ENCODE measurements at places on chromosomes 13 and 19. TPM values are rescaled to one million over a fixed set of nuclear protein-coding genes. Genes with fewer than 3 reads are reported as not detected.

The KIR2DL1 gene
- total RNA-seq: not detected

DNA sequence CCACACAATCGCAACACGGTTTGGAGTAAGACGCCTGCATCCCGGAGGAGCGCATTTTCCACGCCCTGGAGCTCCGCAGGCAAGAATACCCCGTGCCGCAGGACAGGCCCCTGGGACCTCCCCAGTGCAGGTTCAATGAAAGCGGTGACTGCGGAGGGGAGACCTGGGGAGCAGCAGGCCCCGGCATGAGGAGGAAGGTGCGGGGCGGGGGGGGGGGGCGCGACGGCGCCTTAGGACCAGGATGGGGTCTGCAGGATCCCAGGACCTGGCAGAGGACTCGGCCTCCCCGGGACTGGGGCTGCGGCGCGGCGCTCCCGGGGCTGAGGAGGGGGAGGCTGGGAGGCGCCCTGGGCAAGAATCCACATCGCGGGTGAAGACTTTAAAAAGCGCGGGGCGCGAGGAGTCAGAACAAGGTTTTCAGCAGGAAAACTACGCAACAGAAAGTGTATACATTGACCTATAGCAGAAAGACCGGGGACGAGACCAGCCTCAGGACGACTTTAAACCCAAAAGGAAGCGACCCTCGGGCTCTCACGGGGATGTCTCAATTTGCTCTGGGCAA, 432 bp downstream of the ZNF611 start:
- DNase-seq: peak; percentile 13

The C19orf81 gene
- not detected for total RNA-seq

GRCh38 chr13:21014139-21014501, 47.3 kb downstream of the LATS2 start:
- DNase-seq: no peak

The B3GNT8 gene
- total RNA-seq: 3.9 TPM

The ZNF536 gene
- total RNA-seq: 8.3 TPM

The TPRX2 gene
- not detected for total RNA-seq

- no peak for DNase-seq
Observed at GRCh38 chr19:13926715-13927114, 11.5 kb downstream of the PODNL1 start.

DNA sequence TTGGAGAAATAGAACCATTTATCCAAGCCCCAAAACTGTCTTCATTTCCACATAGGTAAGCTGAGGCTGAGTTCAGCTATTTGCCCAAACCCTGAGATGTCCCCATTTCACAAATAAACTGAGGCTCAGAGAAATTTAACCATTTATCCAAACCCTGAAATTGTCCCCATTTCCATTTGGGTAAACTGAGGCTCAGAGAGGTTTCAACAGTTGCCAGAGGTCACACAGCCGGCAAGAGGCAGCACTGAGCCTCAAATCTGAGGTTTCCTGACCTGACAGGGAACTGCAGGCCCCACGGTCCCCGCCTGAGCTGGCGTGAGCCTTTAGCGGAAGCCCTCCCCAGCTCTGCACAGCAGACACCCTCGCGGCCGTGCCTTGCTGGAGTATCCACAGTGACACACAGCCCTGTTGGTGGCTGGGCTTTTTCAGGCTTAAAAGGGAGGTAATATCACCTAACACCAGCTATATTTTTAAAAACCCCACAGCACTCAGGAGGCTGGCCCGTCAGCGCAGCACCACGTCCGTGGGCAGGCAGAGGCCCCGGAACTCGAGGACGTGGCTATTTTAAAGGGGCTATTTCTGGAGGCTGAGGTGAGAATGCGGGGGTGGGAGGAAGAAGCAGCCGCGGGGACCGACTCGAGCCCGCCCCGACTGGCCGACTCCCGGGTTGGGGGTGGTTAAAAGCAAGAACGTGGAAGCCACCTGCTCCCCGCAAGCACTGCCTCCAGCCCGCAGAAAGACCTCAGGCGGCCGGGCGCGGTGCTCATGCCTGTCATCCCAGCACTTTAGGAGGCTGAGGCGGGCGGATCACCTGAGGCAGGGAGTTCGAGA, 18.5 kb downstream of the PTPRS start:
- DNase-seq: peak; percentile 37

- peak; percentile 67 for DNase-seq
Observed at GRCh38 chr13:45280751-45281634, 60.0 kb downstream of the TPT1 start.

DNA sequence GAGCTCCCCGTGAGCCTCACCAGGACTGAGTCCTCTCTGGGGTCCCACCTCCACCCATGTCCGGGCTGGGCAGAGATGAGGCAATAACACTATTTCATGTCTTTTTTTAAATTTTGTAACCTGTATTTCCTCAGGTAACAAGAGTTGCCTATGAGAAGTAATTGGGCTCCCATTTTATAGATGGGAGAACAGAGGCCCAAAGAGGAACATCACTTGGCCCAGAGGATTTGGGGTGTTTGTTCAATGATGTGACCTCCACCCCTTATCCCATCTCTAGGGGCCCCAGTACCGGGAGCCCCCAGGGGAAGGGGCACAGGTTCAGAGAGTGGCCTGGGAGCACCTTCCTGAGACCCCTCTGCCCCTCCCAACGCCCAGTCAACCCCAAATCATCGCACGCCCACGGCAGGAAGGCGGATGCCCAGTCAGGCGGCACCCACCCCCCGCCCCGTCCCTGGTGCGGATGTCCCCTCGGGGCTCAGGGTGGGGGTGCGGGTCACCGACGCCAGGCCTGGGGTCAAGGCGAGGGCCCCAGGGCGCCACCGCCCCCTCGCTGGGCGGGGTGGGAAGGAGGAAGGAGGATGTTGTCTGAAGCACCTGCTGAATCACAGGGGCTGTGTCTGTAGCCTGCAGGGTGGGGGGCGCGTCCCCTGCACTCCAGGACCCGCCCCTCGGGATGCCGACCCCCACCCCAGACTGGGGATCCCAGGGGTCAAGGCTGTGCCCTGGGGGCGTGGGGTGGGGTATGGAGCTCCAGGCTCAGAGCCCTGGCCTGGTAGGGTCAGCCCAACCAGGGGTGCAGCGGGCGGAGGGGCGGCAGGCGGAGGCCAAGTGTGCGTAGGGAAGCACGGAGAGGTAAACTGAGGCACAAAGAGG, 9.0 kb upstream of the CIRBP start:
- DNase-seq: no peak

GRCh38 chr13:73702419-73703071, 431.7 kb downstream of the KLF12 start:
- DNase-seq: peak; percentile 56

- DNase-seq: no peak
Observed at GRCh38 chr13:111211789-111212516, 96.8 kb downstream of the ARHGEF7 start.

GRCh38 chr13:100650326-100650725, 24.3 kb downstream of the TMTC4 start:
- DNase-seq: peak; percentile 92

GRCh38 chr13:44857061-44857460, 132.2 kb downstream of the NUFIP1 start:
- no peak for DNase-seq

- peak; percentile 68 for DNase-seq
Observed at GRCh38 chr19:5580161-5580571, 12.4 kb upstream of the TINCR start.

The EIF3K gene
- total RNA-seq: 341 TPM

DNA sequence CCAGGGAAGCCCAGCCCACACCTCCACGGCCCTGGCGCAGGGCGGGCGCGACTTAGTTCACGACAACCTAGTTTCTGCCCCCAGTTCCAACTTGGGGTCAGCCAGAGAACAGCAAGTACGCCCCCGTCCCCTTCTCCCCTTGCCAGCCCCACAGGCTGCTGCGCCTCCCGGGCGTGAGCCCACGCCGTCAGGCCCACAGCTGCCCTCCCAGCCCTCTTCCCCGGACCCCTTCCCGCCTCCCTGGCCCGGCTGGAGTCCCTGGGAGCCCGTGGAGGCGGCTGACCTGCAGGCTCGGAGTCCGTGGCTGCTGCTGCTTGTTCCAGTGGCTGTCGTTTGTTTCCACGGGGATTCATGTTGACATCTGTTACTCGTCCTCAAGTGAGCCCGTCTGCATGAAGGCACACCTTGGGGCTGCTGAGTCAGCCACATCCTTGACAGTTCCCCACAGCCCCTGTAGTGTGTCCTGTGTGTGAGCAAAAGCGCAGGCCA, 86.0 kb downstream of the ATP11A start:
- DNase-seq: no peak

DNA sequence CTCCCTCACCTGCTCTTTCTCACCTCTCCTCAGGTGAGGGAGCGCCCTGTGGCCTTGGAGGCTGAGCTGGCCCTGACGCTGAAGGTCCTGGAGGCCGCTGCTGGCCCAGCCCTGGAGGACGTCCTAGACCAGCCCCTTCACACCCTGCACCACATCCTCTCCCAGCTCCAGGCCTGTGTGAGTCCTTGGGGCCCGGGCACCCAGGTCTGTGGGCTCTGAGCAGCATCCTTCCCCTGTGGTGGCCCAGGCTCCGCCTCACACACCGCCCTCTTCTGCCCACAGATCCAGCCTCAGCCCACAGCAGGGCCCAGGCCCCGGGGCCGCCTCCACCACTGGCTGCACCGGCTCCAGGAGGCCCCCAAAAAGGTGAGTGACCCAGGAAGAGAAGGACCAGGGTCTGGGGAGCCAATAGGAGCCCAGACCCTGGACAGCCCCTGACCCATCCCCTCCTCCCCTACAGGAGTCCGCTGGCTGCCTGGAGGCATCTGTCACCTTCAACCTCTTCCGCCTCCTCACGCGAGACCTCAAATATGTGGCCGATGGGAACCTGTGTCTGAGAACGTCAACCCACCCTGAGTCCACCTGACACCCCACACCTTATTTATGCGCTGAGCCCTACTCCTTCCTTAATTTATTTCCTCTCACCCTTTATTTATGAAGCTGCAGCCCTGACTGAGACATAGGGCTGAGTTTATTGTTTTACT, 1.9 kb downstream of the IFNL1 start:
- no peak for DNase-seq

DNA sequence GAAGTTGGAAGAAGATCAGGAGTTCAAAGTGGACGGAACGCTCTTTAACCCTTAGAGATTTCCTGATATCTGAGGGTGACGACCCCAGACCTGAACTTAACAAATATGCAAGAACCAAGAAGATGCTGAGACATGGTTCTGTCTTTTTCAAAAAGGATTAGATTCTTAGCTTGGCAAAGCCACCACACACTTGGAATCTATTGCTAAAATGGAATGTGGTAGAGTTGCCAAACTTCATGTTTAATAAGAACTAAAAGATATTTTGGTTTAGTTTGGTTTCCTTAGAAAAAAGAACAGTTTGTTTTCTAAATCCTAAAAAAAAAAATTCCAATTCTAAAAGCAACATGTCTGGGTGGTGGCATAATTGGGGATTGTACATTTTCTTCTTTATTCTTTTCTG, 29.5 kb downstream of the UNC13A start:
- no peak for DNase-seq

The FLT1 gene
- 46.3 TPM for total RNA-seq

The CELF5 gene
- 0.10 TPM for total RNA-seq

DNA sequence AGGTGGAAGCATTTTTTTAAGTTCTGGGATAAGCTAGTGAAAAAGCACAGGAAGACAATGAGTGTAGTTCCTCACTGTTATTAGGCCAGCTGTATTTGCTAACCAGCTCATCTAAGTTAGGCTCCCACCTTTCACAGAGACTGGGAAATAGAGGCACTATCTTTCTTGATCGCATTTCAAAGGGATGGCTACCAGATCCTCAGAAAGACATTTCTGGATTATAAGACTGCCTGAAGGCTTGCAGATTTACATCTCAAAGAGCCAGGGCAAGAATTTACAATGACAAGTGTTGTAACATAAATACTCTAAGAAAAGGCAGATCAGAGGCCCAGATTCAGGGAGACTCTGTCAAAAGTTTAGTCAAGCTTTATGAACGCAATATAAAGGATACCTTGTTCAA, 1005.5 kb downstream of the PCDH9 start:
- DNase-seq: no peak

- no peak for DNase-seq
Observed at GRCh38 chr13:113918981-113919701, 54.7 kb downstream of the C13orf46 start.

GRCh38 chr19:32469795-32470194, 64.2 kb downstream of the DPY19L3 start:
- no peak for DNase-seq

The ZNF85 gene
- 11.6 TPM for total RNA-seq

DNA sequence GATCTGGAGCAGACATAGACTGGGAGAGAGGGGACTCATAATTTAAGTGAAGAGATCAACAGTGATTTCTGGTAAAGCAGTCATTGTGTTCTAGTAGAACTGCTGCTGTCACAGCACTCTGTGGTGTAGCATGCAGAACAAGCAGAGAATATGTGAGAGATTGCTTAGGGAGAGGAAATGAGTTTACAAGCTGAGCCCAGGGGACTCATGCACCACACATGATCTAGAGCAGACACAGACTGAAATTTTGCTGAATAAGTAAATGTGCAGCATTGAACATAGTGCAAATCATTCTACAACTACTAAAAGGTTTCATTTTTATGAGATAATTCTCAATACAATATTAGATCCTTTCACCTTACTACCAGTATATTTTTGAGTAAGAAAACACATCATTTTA, 125.7 kb downstream of the MYO16 start:
- peak; percentile 24 for DNase-seq

- no peak for DNase-seq
Observed at GRCh38 chr13:107554460-107554859, 660.9 kb downstream of the LIG4 start.

The SLC25A42 gene
- 10.1 TPM for total RNA-seq

DNA sequence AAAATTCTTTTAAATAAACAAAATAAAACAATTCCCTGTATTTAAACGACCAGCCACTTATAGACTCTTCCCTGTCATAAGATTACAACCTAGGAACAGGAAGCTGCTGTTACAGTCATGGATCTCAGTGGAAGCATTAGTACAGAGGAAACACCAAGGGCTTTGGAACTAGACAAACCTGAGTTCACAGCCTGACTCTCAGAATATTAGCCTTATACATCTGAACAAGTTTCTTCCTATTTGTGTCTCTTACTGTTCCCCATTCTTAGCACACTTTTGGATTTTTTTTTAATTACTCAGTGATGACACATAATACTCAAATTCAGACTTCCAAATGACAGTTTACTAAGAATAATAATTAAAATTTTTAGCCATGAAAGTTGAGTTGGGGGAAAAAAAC, 46.1 kb downstream of the ZDHHC20 start:
- no peak for DNase-seq

- DNase-seq: no peak
Observed at GRCh38 chr13:109333893-109334651, 452.3 kb downstream of the IRS2 start.

- no peak for DNase-seq
Observed at GRCh38 chr13:20294497-20294896, 62.4 kb upstream of the GJB6 start.

DNA sequence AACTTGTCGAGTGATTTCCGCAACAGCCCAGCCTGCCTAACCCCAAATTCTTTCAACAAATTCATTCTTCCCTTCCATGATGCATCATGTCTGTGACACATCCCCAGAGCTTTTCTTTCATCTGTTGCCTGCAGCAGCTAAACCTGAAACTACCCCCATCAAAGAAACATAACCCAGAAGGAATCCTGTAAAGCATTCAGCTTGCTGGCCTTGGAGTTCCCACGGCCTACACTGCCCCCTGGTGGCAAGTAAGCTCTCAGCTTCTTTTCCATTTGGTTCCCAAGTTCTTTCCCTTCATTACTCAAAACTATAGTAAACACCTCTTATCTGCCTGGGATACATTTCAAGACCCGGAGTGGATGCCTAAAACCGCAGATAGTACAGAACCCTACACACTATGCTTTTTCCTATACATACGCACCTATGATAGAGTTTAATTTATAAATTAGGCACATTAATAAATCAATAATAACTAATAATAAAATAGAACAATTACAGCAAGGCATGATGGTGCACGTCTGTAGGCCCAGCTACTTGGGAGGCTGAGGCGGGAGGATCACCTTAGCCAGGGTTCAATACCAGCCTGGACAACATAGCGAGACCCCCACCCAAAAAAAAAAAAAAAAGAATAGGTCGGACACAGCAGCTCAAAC, 7.4 kb downstream of the ETHE1 start:
- DNase-seq: peak; percentile 95

Measured in tongue (tissue), 3 donors.